ENCODE measurements at places on chromosomes 1 and 21. TPM values are rescaled to one million over a fixed set of nuclear protein-coding genes. Genes with fewer than 3 reads are reported as not detected.

The ETNK2 gene
- total RNA-seq = 0.40 TPM

The ACOT11 gene
- total RNA-seq = 43.3 TPM

The LRRC53 gene
- total RNA-seq = not detected

The CYP4X1 gene
- total RNA-seq = 0.57 TPM

The MAP1LC3C gene
- not detected for total RNA-seq

The AGO4 gene
- 7.4 TPM for total RNA-seq

The ZNHIT6 gene
- 10.0 TPM for total RNA-seq

The CFHR4 gene
- not detected for total RNA-seq

The TMIGD3 gene
- 1.1 TPM for total RNA-seq

The NEGR1 gene
- total RNA-seq = 4.0 TPM

The SH2D2A gene
- 1.9 TPM for total RNA-seq

The AKT3 gene
- 21.3 TPM for total RNA-seq

The AGT gene
- 5.3 TPM for total RNA-seq

The CASZ1 gene
- 45.0 TPM for total RNA-seq

The LIPI gene
- not detected for total RNA-seq

The LDLRAD1 gene
- total RNA-seq = not detected

The KRTAP13-4 gene
- not detected for total RNA-seq

GRCh38 chr1:78132174-78132947 is 86.6 kb downstream of the GIPC2 start:
- no peak for DNase-seq

DNA sequence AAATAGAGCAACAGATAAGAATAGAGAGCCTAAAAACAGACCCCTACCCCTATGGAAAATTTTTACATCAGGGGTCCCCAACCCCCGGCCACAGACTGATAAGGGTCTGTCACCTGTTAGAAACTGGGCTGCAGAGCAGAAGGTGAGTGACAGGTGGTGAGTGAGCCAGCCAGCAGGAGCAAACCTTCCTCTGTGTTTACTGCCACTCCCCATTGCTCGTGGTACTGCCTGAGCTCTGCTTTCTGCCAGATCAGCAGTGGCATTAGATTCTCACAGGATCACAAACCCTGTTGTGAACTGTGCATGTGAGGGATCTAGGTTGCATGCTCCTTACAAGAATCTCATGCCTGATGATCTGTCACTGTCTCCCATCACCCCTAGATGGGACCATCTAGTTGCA is 174.1 kb downstream of the FOXD2 start:
- DNase-seq = peak; percentile 25

GRCh38 chr21:17660862-17661261 is 48.2 kb upstream of the BTG3 start:
- DNase-seq = no peak

GRCh38 chr1:219761208-219761860 is 148.4 kb upstream of the ZC3H11B start:
- DNase-seq = no peak

GRCh38 chr1:24263211-24263610 is 55.9 kb upstream of the GRHL3 start:
- no peak for DNase-seq

GRCh38 chr1:215188302-215188950 is 105.9 kb downstream of the KCNK2 start:
- DNase-seq = no peak

DNA sequence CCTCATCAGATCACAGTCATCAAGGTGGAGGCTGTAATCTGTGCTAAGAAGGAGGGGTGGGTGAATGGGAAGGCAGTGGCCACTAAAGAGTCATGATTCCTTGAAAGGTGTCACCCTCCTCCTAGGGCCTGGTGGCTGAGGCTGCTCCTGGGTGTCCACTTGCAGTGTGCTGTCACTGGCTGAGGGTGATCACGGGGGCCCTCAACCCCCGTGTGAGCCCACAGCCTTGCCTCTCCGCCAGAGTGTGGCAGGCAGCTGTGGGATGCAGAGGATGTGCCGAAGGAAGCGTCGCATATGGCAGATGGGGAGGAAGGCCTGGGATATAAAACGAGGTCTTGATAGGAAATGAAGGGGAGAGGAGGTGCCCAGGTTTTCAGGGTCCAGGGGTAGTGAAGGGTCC is 476.5 kb downstream of the PTPRU start:
- DNase-seq = no peak

GRCh38 chr1:78678324-78678723 is 28.7 kb downstream of the IFI44 start:
- DNase-seq = no peak

DNA sequence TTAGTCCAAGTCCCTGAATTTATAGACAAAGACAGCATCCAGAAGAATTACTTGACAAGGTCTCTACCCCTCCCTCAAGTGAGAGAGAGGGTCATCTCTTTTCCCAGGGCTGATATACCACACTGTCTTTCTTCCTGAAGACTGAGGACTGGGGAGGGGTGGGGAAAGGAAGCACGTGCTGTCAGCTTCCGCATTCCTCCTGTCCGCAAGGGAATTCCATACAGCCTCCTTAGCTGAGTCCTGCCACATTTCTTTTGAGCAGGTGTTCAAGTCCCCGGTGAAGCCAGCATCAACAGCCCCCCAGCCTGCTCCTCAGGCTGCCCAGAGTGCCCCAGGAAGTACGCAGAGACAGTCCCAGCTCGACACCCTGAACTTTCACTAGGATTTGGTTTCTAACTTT is 34.2 kb downstream of the PCAT6 start:
- DNase-seq = no peak

- no peak for DNase-seq
Observed at GRCh38 chr1:163082971-163083370, 13.8 kb downstream of the RGS4 start.

DNA sequence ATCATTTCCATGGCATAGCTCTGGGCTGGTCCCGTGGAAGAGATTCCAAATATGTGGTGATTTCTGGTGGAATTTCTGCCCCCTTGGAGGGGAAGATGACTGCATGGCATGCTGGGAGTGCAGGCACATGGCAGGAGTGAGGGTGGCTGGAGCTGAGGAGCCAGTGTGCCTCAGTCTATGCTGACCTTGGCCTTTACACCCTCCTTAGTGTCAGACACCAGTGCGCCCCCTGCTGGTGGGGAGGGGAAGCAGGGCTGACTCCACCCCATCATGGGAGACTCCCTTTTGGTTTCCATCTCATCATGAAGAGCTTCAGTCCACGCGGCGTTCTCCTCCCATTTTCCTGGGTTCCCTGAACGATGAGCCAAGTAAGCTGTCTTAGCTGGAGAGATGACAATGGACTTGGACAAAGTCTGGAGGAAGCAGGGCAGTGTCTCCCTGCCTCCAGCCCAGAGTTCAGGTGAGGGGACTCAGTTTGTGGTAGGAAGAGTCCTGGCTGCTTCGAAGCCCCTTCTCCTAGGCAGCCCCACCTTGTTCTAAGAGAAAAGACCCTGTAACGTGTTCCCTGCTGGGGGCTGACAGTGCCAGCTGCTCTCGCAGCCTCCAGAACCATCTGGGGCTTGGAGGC is 10.3 kb downstream of the ALX3 start:
- DNase-seq = peak; percentile 53

- DNase-seq = no peak
Observed at GRCh38 chr1:40038697-40039096, 1.8 kb upstream of the CAP1 start.

DNA sequence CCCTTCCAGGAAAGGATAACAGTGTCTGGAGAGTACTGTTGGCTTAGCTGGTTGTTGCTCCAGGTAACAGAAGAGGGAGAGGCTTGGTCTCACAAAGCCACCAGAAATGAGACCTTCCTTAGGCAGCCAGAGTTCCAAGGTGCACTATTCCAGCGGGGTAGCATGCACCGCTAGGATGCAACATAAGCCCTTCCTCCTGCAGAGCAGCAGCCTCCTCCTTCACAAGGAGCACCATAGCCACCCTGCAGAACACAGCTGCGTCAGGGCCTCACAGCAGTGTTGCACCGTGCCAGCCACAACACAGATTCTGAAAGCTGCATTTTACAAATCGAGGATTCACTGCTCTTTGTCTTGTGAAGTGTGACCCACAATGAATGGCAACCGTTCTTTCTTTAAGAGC is 142.0 kb downstream of the CLIC6 start:
- DNase-seq = no peak

GRCh38 chr1:46527474-46528296 is 23.8 kb downstream of the KNCN start:
- peak; percentile 88 for DNase-seq

- no peak for DNase-seq
Observed at GRCh38 chr1:49841767-49842166, 182.0 kb downstream of the AGBL4 start.

DNA sequence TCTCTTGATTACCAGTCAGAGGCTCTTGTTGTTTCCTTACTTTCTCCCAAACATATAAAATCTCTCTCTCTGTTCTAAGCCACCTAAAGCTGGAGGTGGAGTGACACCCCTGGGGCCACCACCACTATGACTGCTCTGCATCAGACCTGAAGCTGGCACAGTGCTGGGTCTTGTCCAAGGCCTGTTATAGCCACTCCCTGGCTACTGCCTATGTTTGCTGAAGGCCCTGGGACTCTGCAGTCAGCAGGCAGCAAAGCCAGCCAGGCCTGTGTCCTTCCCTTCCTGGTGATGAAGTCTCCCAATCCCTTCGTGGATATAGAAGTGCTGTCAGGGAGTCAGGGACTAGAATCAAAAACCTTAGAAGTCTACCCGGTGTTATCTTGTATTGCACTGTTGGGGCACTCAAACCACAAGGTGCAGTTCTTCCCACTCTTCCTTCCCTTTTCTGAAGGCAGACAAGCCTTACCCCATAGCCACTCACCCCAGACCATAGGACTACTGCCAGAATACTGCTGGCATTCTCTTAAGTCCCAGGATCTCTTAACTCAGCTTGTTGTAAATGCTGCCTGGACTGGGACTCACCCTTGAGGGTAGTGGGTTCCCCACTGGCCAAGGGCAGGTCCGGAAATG is 103.1 kb downstream of the RPS6KC1 start:
- no peak for DNase-seq

GRCh38 chr21:24046829-24047443 is 1560.3 kb downstream of the MRPL39 start:
- DNase-seq = no peak

DNA sequence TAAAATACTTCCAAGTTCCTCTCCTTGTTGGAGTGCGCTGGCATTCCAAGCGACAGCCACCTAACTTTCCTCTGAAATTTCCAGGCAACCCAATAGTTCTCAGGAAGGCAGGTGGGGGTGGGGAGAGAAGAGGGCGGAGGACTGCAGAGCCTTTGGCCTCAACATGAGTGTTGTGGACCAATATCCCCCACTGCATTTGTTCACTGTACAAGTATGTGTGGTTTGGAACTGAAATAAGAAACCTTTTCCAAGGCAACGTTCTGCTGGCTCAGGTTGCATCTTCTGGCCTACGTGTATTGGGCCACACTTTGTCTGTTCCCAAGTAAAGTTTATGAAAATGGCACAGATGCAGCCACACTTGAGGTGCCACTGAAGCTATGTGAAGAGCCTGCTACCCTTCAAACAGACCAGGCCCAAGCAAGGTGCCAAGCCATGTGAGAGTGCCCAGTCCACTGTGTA is 153.4 kb downstream of the DHRS3 start:
- no peak for DNase-seq

- DNase-seq = no peak
Observed at GRCh38 chr1:32525053-32525452, 14.2 kb upstream of the ZBTB8A start.

- DNase-seq = peak; percentile 42
Observed at GRCh38 chr1:162212713-162213112, 143.2 kb downstream of the NOS1AP start.

- peak; percentile 74 for DNase-seq
Observed at GRCh38 chr1:40032240-40032891, 8.2 kb upstream of the CAP1 start.

DNA sequence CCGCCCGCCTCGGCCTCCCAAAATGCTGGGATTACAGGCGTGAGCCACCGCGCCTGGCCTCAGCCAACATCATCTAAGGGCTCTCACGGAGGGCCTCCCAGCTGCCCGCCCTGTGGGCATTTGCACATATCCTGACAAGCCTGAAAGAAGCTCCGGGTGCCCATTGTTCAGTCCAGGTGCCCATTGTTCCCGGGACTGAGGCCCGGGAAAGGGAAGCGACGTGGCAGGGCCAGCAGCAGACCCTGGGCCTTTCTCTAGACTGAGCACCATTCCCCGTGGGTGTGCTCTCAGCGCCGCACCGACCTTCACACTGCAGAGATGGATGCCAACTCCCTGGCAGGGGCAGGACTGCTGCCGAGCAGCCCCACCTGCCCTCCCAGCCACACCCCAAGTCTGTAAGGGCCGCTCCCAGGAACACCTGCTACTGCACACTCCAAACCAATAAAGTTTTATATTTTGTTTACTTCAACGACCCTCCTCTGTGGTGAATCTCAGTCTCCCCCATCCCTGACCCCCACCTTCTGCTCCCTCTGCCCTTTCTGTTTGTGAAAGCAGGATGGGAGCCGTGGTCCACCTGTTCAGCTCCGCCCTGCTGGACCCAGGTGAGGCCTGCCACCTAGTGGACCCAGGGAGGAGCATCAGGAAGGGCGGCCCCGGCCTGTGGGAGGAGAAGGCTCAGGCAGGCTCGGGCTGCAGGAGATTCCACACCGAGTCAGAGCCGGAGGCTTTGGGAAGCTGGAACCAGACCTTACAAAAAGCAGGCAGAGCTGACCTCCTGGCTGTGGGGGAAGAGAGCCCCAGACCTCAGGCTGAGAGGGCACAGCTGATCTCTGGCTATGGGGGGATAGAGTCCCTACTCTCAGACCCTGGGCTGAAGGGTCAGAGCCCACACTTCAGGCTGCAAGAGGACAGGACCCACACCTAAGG is 1.1 kb upstream of the TMEM82 start:
- DNase-seq = peak; percentile 93

- no peak for DNase-seq
Observed at GRCh38 chr1:198167436-198167934, 10.7 kb downstream of the NEK7 start.

DNA sequence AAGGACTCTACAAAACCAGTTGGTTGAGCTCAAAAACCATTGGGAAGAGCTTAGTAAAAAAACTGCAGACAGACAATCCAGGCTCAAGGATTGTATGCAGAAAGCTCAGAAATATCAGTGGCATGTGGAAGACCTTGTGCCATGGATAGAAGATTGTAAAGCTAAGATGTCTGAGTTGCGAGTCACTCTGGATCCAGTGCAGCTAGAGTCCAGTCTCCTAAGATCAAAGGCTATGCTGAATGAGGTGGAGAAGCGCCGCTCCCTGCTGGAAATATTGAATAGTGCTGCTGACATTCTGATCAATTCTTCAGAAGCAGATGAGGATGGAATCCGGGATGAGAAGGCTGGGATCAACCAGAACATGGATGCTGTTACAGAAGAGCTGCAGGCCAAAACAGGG is 104.0 kb upstream of the BMP8A start:
- DNase-seq = no peak

DNA sequence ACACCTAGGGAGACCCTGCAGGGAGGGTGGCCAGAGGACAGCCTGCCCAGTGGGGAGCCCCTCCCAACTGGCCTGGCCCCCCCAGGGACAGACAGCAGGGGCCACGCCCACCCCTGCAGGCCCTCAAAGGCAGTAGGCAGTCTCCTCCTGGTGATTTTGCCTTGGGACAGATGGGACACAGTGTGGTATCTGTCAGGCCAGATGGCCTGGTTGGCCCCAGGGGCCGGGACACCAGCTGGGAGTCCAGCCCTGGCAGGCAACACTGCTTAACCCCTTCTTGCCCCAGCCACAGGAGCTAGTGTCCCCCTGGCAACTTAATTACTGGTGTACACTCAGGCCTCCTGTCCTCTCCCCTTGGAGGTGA is 17.8 kb downstream of the IFFO2 start:
- DNase-seq = no peak

GRCh38 chr1:201143726-201144635 is 10.3 kb downstream of the TMEM9 start:
- no peak for DNase-seq
